ENCODE measurements at places on chromosomes 1 and 21. TPM values are rescaled to one million over a fixed set of nuclear protein-coding genes. Genes with fewer than 3 reads are reported as not detected.

GOLT1A gene
- total RNA-seq = 0.69 TPM

GNG12 gene
- total RNA-seq = 0.11 TPM

- DNase-seq = no peak
Observed at GRCh38 chr1:160653620-160654016, 6.8 kb upstream of the SLAMF1 start.

DNA sequence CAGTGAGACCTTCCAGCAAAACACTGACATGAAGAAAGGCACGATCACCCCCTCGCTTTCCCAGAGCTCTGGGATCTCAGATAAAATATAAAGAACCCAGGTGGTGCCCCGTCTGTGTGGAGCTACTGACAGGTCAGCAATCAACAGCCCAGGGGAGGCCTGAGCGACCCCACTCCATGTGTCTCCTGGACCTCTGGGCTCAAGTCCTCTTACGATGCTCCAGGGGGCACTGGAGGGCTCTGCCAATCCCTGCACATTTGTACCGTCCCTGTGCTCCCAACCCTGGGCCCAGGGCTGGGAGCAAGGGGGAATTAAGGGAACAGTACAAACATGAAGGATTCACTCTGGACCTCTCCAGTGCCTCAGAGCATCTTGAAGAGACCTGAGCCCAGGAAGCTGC lies 12.5 kb downstream of the S100A7A start:
- DNase-seq = no peak

DNA sequence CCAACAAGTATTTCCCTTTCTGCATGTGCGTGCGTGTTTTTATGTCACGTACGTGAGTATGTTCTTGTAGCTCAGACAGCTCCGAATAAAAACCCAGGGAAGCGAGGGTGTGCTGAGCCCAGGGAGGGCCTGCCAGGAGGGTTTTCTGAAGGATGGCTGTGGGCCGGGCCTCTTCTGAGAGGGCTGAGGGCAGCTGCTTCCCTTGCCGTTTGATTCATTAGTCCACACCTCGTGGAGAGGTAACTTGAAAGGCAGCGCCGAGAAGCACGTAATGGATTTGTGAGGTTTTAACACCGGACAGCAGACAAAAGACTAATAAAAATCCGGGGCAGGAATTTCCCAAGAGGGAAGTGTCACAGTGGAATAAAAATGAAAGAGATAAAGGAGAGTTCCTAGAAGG lies 29.5 kb downstream of the CD247 start:
- DNase-seq = peak; percentile 36

DNA sequence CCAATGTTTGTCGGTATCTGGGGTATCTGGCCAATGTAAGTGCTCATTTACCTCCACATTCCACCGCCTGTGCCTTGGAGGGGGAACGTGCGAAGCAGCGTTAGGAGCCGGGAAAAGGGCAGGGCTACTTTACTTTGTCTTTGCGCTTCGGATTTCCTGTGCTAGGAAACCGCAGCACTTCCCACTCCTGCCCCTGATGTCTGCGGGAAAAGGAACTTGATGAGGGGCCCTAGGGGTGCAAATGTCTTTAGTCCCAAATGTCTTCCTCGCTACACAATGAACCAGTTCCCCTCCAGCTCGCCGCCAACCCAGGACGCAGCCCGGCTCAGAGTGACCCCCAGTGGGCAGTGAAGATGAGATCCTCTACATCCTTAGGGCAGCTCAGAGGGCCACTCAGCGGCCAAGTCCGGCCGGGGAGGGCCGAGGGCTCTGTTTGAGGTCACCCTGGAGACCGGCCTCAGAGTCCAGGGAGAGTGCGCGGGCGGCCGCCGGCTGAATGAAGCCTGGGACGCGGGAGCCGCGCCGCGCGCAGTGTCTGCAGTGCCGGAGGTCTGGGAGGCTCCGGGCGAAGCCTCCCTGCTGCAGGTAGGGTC lies at the start of gene DYNLT5:
Gene DYNLT5, plus strand, starts transcription at position 460 of the 593 bp plus-strand sequence. CDS start 2,200 bp downstream, outside the sequence.
- DNase-seq = peak; percentile 27

DNA sequence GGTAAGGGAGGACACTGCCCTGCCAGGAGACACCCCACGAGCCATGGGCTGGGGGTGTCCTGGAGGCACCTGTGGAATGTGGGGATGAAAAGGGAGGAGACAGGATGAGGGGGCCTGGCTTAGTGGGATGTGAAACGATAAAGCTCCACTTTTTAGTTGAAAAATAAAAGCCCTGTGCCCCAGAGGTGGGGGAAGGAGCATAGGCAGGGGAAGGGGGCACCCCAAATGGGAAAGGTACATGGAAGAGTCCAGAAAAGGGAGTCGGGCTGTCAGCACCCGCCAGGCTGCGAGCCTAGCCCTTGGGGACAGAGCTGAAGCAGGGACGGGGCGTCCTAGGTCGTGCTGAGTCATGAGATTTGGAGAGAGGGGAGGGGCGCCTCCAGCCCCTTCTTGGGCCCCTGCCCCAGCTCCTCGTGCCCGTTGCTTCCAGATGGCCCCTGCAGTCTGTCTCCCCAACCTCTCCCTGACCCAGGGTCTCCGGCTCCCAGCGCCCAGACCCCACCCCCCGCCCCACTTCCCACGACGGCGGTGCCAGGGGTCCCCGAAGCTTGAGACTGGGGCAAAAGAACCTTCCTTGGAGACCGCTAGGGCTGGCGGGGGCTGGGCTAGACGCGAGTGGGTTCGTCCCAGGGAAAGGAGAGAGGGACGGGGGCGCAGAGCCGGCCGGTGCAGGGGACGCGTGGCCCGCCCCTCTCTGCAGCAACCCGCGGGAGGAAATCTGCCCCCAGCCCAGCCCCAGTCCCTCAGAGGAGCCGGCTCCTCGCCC lies 795 bp downstream of the SYT2 start:
- DNase-seq = no peak

GRCh38 chr1:24745711-24746413 lies 615 bp downstream of the CLIC4 start:
- peak; percentile 52 for DNase-seq

DNA sequence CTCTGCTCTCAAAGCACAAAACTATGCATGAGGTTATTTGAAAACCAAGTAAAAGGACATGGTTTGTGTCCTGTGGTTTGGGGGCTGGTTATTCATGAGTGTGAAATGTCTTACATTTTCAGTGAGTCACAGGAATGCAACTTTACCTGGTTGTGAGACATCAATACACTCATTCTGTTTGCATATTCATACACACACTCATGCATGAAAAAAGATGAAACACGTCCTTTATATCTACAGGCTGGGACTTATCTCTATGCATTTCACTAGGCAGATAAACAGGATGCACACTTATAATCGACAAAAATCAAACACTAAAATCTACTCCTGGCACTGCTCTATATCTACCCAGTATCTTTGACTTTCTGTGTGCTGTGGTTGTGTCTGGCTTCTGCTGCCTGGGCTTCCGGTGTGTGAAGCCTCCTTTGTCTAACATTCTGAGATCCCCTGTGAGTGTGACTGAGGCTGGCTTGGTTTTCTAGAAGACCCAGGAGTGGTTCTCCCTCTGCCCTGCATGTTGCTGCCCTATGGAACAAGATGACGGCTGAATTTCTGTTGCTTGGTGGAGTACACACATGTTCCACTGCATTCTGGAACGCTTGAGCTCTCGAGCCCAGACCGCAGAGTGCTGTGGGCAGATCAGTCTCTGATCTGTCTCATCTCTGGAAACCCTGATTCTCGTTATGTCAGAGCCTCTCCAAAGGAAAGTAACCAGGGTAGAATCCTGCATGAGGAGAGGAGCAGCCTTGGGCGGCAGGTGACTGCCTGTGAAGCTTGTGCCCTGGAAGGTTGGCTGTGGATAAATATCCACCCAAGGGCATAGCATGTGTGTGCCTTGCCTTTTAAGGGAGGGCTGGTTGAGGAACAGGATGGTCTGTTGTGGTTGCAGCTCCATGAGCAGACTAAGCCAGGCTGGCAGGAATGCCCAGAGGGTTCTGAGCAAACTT lies 19.7 kb upstream of the FASLG start:
- peak; percentile 91 for DNase-seq

- DNase-seq = no peak
Observed at GRCh38 chr1:16138772-16139221, 17.1 kb downstream of the EPHA2 start.

DNA sequence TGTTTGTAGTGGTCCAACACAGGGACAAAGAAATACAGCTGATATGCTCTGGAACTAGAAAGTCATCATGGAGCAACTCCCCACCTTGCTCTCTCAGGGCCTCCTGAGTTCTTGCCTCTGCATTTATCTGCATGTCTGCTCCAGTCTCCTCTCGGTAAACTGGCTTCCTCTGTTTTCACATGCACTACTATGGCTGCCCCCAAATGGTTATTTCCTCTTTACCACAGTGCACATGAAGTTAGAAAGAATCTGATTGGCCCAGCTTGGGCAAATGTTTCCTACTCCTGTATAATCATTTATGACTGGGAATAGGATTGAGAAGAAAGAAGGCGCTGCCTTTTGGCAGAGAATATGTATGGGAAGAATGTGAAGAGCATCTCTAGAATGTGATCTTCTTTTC lies 16.5 kb upstream of the PSMB2 start:
- no peak for DNase-seq

- DNase-seq = no peak
Observed at GRCh38 chr21:35303085-35303484, 254.0 kb upstream of the RUNX1 start.

DNA sequence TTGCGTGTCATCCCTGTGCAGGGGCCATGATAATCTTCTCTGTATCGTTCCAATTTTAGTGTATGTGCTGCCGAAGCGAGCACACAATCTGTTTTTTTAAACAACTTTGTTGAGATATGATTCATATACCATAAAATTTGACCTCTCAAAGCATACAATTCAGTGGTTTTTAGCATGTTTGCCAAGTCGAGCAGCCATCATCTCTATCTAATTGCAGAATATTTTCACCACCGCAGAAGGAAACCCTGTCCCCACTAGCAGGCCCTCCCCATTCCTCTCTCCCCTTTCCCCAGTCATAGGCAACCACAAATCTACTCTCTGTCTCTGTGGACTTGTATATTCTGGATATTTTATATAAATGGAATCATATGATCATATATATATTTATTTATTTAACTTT lies 78.7 kb upstream of the TINAGL1 start:
- no peak for DNase-seq

DNA sequence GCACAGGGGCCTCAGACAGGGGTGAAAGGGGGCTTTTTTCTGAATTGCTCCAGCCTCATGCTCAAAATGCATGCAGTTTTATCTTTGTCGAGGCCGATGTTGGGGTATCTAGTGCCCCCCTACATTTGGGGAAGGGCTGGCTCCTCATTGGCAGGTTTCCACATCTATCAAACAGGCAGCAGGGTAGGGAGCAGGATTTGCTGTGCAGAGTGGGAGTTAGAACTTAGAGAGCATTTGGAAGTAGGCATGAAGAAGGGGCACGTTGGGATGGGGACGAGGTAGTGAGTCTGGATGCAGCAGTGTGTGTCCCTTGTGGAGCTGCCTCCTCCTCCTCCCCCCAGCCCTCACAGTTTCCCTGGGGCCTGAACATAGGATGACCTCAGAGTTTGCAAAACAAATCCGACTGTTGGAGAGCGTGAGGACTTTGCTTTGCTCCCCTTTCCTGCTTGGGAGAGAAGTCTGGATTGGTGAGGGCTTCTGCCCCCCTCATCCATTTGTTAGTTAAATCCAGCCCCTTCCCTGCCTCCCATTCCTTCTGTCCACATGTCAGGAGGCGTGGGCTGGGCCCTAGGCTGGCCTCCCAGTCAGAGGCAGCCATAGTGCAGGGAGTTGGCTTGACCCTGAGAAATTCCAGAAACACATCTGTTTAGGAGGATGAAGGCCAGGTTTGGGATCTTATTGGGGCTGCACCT lies 36.9 kb upstream of the GPR37L1 start:
- no peak for DNase-seq

GRCh38 chr1:38743184-38743583 lies 116.4 kb downstream of the RRAGC start:
- no peak for DNase-seq
